ENCODE measurements at places on chromosomes 2 and 18. TPM values are rescaled to one million over a fixed set of nuclear protein-coding genes. Genes with fewer than 3 reads are reported as not detected.

DNA sequence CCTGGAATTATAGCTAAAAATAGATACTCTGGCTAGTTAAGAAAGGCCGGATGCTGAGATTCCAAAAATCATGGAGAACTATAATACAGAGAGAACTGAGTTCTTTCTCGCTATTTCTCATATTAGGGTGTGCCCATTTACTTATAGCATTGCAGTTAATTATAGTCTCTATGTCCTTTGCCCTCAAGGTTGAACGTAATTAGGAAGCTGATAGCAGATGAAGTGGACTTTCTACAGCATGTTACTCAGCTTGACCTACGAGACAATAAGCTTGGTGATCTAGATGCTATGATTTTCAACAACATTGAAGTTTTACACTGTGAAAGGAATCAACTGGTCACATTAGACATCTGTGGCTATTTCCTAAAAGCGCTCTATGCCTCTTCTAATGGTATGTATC lies 187.4 kb downstream of the PHLPP1 start:
- 0 out of 2 replicates have a peak, but pooled peaks cover 8% of the 10 kb centered on the region for H3K36me3 ChIP-seq
- no peaks in the 10 kb centered on the region for H3K27me3 ChIP-seq
- DNase-seq, result no peak

DNA sequence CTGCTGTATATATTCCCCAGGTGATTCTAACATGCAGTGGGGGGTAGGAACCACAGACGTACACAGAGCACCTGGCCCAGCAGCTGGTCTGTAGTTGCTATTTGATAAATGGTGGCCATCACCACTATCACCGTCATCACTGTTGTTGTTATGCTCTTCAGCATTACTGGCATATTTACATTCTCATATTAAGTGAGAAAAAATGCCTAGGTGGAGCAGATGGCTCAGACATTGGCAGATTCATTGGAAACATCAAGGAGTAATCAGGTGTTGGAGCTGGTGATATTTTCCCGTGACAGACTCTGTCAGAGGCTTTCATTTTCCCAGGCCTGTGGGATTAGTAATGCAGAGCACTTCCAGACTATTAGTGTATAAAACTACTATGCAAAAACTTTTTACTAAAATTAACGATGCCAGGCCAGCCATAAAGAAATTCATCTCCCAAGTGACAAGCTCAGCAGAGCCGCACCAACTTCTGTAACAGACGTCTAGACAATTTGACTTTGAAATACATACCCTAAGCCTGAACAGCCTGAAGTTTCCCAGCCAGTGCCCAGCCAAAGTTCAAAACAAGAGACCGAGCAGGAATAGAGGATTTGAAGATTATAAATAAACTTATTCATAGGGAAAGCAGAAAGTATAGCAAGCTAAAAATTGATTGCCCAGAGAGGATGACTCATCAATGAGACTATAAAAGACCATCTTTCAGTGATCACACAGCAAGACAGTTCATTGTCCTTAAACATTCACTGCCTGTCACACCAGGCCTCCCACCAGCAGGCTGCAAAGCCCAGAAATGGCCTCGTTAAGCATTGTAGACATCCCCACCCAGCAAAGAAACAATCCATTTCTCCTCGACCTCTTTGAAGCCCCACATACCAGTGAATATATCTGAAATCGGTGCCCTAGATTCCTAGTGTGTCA lies 247.4 kb upstream of the CHAC2 start:
- no peaks in the 10 kb centered on the region for H3K4me1 ChIP-seq
- H3K4me3 ChIP-seq, result no peak overlapping the region
- DNase-seq, result no peak
- H3K27me3 ChIP-seq, result no peaks in the 10 kb centered on the region
- no peak overlapping the region for H3K27ac ChIP-seq
- no peaks in the 10 kb centered on the region for H3K36me3 ChIP-seq

DNA sequence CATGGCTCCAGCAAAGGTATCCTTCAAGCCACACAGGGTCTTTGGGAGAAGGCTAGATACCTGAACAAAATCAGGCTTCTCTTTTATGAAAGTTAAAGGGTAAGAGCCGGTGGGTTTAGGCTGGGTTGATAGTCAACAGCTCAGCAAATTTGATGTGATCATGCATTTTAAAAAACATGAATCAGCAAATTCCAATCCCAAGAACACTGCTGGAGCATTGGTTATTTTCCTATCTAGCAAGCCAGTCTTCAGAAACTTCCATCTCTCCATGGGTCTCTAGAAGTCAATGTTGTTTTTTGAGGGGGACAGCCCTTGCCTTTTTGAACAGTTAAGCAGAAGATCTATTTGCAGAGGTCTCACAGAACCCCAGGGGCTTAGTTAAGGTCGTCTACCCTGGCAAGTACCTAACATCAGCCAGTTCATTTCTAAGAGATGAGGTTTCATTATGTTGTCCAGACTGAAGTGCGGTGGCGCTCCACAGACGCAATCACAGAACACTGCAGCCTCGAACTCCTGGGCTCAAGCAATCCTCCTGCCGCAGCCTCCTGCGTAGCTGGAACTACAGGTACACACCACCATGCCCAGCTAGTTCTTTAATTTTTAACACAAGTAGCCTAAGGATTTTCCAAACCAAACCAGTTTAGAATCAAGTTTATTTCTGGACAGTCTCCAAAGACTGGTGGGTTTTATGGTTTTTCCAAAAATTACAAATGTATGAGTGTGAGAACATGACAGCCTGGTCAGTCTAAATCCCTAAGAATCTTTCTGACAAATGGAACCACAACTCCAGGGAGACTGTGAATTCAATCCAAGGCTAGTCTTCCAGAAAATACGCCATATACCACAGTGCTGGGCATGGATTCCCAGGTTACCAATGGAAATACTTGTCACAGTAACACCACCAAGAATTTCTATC lies 4.1 kb upstream of the ZCCHC2 start:
- no peaks in the 10 kb centered on the region for H3K36me3 ChIP-seq
- peaks cover 14% of the 10 kb centered on the region for H3K4me1 ChIP-seq
- no peak overlapping the region for H3K27ac ChIP-seq
- H3K27me3 ChIP-seq, result no peaks in the 10 kb centered on the region
- DNase-seq, result no peak

- H3K4me3 ChIP-seq, result no peak overlapping the region
- no peak for DNase-seq
- H3K4me1 ChIP-seq, result no peaks in the 10 kb centered on the region
- H3K27ac ChIP-seq, result no peak overlapping the region
Measured at GRCh38 chr18:69872661-69873060, 75.0 kb downstream of the CD226 start.

DNA sequence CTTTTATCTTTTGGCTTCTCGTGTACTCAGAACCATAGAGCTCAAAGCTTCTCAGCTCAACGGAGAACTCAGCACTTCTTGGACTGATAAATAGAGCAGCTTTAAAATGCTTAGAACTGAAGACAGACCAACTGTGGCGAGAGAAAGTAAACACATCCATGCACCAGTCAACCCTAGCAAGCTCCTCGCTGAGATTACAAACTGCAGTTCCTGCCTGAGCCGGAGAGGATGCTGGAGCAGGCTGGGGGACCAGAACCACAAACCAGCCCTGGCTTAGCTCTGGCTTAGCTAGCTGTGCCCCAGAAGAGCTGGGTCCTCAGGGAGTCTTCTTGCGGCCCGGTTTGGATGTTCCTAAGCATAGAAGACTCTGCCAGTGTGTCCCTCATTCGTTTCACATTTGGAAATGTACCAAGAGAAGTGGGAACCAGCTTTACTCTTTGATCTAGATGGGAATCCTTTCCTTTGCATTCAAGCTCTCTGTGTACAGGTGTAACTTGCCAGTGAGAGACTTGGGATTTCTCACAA lies 5.6 kb downstream of the PAX8 start:
- H3K4me3 ChIP-seq, result no peak overlapping the region
- no peaks in the 10 kb centered on the region for H3K27me3 ChIP-seq
- no peak overlapping the region for H3K27ac ChIP-seq
- no peak for DNase-seq
- H3K4me1 ChIP-seq, result no peaks in the 10 kb centered on the region
- H3K36me3 ChIP-seq, result no peaks in the 10 kb centered on the region

- no peak overlapping the region for H3K4me3 ChIP-seq
- H3K4me1 ChIP-seq, result no peaks in the 10 kb centered on the region
- no peak for DNase-seq
- no peaks in the 10 kb centered on the region for H3K27me3 ChIP-seq
- H3K27ac ChIP-seq, result no peak overlapping the region
Measured at GRCh38 chr2:68203587-68203986, 45.9 kb downstream of the PNO1 start.

DNA sequence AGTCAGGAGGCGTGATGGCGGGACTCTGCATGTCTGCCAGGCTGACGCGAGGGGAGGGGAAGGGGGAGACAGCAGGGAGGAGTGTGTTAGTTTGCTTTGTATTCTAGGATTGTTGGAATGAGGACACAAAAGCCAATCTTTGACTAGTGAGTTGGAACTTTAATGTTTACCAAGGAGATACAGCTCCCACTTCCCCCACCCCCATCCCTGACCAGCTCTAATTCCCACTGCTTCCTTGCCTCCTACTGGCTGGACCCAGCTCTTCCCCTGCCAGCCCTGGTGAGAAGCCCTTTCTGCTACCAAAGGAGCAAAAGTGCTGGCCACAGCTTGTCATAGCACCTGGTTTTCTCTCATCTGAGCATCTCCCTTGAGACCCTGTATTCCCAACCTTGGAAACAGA lies 84.5 kb downstream of the CELF4 start:
- H3K27ac ChIP-seq, result no peak overlapping the region
- no peaks in the 10 kb centered on the region for H3K4me1 ChIP-seq
- 0 out of 2 replicates have a peak, but pooled peaks cover 4% of the 10 kb centered on the region for H3K27me3 ChIP-seq
- DNase-seq, result no peak
- H3K36me3 ChIP-seq, result no peaks in the 10 kb centered on the region

DNA sequence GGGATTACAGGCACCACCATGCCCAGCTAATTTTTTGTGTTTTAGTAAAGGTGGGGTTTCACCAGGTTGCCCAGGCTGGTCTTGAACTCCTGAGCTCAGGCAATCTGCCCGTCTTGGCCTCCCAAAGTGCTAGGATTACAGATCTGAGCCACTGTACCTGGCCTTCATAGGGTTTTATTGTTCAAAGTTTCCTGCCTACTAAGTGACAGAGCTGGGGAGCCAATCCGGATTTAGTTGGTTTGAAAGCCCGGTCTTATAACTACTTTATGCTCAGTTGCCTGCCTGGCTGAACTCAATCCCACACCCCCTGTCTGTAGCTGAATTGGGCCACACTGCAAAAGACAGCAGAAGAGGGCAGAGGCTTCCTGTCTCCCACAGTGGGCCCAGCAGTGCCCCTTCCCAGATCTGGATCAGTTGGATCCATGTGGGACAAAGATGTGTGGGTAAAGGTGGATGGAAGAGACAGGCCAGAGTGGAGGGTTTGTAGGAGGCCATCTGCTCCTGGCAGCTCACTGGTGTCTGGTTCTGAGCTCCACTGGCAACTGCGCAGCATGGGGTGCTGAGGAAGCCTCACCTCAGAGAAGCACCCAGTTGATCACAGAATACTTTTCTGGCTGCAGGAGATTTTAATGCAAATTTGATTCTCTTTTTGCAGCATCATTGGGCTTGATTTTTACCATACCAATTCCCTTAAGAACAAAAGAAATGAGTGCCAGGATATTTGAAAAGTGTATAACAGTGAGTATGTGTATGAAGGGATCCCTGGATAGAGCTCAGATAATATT lies 144.9 kb downstream of the DDX1 start:
- H3K4me3 ChIP-seq, result no peak overlapping the region
- no peaks in the 10 kb centered on the region for H3K36me3 ChIP-seq
- peaks cover 86% of the 10 kb centered on the region for H3K27me3 ChIP-seq
- no peak overlapping the region for H3K27ac ChIP-seq
- H3K4me1 ChIP-seq, result no peaks in the 10 kb centered on the region

DNA sequence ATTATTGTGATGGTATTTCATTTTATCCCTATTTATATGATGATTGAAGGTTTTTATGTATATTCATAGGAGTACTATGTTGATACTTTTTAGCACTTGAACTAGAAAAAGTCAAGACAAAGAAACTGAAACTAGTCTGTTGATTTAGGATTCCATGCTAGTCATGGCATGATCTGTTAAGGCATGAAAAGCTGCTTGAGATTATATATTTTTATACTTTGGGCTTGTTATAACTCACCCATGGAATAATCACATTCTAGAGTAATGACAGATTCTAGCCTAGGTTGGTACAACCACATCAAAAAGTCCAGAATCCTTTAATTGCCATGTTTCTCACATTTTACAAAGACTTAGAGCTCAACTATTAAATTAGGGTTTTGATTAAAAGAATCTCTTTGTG lies 472.6 kb upstream of the CELF4 start:
- peaks cover 11% of the 10 kb centered on the region for H3K27me3 ChIP-seq
- no peaks in the 10 kb centered on the region for H3K4me1 ChIP-seq
- no peaks in the 10 kb centered on the region for H3K36me3 ChIP-seq
- H3K4me3 ChIP-seq, result no peak overlapping the region

DNA sequence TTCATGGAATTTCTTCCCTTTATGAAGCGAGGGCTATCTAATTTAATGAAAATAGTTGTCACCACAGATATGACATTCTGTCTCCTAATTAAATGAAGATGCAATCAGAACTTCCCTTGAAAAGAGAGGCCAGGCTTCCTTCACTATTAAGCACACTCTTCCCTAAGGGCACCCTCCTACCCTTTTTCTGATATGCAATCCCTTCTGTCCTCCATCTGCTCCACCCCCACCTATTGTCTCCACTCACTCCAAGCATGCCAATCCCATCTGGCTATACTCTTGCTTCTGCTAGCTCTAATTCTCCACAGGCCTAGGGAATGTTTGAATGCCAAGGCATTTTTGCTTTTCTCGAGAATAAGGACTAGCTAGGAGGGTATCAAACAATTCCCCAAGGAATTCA lies 818.4 kb upstream of the FSHR start:
- no peak overlapping the region for H3K27ac ChIP-seq
- no peaks in the 10 kb centered on the region for H3K36me3 ChIP-seq
- no peak for DNase-seq

DNA sequence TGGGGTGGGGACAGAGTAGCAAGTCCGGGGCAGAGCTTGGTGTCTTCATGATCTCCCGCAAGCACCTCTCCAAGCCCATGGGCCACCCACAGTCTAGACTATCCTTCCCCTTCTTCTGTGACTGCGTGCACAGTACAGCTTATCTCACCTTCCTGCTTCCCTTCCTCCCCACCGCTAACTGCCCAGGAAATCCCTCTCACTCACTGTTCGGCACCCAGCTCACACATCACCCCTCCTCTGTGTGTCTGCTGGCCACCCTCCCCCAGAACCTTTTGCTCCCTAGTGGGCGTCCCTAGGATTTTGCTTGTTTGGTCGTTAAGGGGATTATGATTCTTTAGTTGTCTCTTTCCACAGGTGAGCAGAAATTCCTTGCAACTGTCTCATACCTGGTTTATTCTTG lies 31.5 kb upstream of the SMAD7 start:
- peaks cover 30% of the 10 kb centered on the region for H3K4me1 ChIP-seq
- H3K4me3 ChIP-seq, result no peak overlapping the region
- no peak overlapping the region for H3K27ac ChIP-seq
- no peaks in the 10 kb centered on the region for H3K36me3 ChIP-seq
- DNase-seq, result no peak

DNA sequence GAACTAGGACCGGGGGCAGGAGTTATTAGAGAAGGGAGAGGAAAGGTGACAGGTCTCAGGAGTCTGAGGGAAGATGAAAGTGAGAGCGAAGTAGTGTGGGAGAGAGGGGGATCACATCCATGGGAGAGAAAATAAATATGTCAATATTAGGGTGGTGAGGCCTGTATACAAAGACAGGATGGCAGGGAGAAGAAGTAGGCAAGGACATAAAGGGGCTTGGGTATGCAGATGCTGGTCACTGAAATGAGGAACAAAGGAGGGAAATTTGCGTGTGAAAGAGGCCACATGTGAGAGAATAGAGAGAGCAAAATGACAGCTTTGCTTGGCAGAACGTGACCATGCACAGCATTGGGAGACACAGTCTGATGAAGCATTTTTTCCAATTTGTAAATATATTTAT lies 13.6 kb downstream of the METAP1D start:
- no peak overlapping the region for H3K4me3 ChIP-seq
- no peak overlapping the region for H3K27ac ChIP-seq
- DNase-seq, result no peak
- no peaks in the 10 kb centered on the region for H3K27me3 ChIP-seq

Gene FBLN7
- total RNA-seq, result 0.70 TPM

Gene RTP5
- not detected for total RNA-seq

Gene CHCHD5
- total RNA-seq, result 64.3 TPM

Gene PPP1CB
- total RNA-seq, result 231 TPM

Gene KCMF1
- total RNA-seq, result 97.8 TPM

Data from PC-9 (cell line).